Cerebellum (tissue), 4 donors: ENCODE measurements at places on chromosomes 2 and 18. TPM values are rescaled to one million over a fixed set of nuclear protein-coding genes. Genes with fewer than 3 reads are reported as not detected.

CCDC178 gene
- total RNA-seq, result 1.2 TPM

NEB gene
- 3.9 TPM for total RNA-seq

HOXD4 gene
- total RNA-seq, result not detected

FSIP2 gene
- 3.3 TPM for total RNA-seq

TNFAIP6 gene
- total RNA-seq, result 0.27 TPM

UGT1A6 gene
- total RNA-seq, result not detected

SCG2 gene
- total RNA-seq, result 31.7 TPM

DNA sequence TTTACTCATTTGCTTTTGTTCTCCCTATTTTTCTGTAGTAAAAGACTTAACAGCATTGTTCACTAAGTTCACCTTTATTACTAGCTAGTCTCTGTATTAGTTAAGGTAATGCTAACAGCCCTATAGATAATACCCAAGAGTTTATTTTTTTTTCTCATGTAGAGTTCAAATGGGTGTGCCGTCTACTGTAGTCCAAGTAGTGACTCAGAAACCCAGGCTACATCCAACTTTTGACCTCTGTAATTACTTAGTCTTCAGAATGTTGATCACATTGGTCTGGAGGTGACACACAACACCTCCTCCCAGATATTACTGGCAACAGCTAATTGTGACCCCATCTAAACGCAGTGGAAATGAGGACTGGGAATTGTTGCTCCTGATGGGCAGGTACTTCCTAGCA, 7.7 kb downstream of the COQ10B start:
- no peak for DNase-seq

DNA sequence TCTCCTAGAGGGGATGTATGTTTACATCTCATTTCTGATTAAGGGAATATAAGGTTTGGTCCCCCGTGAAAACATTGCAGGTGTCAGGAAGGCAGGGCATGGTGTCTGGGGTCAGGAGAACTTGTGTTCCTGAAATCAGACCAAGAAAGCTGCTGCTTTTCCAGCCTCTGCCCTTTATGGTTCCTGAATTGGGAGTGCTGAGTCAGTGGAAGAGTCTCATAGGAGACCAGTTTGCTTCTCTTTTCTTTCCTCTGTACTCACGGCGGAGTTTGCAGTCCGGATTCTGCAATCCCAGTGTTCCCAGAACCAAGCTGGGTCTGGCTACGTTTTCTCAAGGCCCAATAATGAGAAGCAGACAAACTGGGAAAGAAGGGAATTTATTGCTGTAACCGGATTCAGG, 5.1 kb upstream of the MARCO start:
- DNase-seq, result no peak

- DNase-seq, result peak; percentile 37
Observed at GRCh38 chr2:46913471-46914381, 1.9 kb downstream of the MCFD2 start.

DNA sequence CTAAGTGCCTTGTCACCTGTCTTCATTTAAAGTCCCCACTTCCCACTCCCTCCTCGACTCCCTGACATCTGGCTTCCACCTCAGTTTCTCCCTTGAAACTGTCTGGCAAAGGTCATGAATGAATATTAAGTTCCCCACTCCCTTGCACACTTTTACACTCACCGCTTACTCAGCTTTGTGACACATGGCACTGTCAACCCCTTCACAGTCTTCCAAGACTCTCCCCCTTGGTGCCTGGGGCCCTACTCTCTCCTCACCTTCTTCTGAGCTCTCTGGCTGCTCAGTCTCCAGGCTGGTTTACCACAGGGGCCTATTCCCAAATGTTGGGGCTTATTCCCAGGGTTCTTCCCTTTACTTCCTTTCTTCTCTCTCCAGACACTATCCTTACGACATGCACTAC, 17.9 kb upstream of the PTPN4 start:
- no peak for DNase-seq

DNA sequence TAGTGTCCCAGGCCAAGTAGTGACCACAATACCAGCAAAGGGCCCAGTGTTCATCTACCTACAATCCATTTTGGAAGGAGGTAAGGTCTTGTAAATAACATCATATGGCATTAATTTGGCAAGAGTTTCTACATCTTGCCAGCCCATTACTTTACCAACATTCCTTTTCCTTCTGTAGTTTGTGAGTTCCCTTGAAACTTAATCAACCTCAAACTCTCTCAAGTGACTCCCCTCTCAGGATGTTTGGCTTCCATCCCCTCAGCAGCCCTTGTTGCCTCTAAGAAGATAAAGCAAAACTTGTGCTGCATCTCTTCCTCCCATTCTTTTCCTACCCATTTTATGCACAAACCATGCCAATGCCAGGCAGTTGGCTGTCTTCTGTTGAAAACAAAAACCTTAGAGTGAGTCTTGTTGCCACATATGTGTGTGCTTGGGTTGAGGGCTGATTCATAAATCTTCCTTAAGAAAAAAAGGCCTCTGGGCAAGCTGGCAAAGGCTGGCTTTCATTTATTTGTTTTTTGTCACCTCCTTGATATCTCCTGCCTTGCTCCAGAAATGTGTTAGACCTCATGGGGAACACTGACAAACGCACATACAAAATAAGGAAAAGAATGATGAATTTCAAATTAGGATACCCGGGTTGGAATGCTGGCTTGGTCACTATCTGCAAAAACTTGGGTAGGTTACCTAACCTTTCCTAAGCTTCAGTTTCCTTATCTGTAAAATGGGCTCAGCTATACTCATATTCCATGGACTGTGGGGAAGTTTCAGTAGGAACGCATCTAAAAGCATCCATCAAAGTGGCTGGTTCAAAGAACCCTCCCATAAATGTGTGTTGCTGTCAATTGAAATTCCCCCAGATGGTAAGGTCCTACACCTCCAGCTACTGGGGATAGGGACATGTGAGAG, 29.4 kb upstream of the ST3GAL5 start:
- no peak for DNase-seq

- no peak for DNase-seq
Observed at GRCh38 chr2:78839259-78839658, 186.2 kb upstream of the REG3G start.

DNA sequence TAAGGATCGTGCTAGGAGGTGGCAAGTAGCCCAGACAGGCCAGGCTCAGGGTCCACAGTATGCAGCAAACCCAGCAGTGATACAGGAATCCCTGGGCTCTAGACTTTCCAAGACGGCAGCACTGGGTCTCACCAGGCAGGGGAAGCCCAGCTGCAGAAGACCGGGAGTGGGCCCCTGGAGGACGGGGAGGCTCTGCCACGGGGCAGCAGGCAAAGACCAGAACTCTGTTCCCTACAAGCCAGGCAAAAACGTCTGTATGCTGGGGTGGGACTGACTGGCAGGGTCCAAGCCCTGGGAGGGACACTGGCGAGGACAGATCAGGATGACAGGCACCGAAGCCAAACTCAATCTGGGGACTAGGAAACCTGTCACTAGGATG, 98.9 kb upstream of the SEC11C start:
- no peak for DNase-seq

DNA sequence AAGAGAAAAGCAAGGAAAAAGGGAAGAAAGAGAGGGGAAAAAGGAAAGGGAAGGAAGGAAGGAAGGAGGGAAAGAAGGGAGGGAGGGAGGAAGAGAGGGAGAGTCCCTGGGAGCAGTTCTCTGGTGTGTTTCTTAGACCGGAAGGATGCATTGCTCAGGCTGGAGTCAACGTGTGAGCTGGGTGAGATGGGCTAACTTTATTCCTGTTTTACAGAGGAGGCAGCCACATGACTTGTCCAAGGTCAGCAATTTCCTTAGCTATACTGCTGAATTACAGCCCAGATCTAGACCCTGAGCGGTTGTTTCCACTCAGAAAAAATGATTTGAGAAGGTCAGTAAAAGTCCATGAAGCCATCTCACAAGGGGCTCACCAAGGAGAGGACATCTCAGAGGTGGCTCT, 86.6 kb upstream of the APCDD1 start:
- DNase-seq, result no peak

DNA sequence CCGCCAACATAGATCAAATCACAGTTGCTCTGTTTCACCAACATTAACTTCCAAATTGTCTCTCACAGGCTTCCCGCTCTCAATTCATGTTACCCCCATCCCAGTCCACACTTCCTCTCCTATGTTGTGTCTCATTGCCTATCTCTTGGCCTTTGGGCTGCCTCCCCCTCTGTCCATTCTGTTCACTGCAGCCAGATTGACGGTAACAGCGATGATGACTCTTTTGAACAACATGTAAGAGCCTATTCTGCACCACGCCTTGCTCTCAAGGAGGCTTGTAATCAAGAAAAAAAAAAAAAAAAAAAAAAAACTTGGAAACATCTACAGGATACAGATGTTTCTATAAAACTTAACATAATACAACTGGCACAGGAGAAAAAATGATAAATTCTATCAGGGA, 77.3 kb upstream of the RMDN2 start:
- DNase-seq, result no peak

DNA sequence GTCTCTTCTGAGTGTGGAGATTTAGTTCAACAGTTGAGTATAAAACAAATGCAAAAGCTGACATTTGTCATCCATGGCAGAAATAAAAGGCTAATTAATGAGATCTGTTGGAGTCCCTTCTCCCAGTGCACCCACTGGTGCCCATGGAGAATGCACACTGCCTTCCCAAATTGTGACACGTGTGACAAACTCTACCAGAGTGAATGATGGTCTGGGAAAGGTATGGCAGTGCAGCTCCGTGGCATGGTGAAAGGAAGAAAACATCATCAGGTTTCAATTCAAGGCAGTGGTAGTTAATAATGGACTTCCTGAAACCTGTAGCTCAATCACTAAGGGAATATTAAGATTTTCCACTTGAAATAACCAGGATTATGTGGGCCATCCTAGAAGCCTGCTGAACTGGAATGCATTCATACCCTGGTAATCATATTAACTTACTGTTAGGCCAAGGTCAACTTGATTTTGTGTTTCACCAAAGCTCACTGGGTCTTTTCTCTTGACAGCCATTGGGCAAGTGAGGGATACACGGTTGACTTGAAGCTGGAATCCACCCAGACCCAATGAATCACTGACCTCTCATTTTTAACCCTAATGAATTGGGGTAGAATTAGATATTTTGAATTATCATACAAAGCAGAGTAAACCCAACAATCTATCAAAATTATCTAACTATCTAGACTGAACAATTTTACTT, 167.6 kb downstream of the AFF3 start:
- DNase-seq, result no peak

- no peak for DNase-seq
Observed at GRCh38 chr18:69691008-69691760, 256.5 kb downstream of the CD226 start.

- no peak for DNase-seq
Observed at GRCh38 chr2:26633993-26634595, 7.1 kb downstream of the CIB4 start.
